Keratinocyte (primary cell): ENCODE measurements at places on chromosomes 4 and X. TPM values are rescaled to one million over a fixed set of nuclear protein-coding genes. Genes with fewer than 3 reads are reported as not detected.

DNA sequence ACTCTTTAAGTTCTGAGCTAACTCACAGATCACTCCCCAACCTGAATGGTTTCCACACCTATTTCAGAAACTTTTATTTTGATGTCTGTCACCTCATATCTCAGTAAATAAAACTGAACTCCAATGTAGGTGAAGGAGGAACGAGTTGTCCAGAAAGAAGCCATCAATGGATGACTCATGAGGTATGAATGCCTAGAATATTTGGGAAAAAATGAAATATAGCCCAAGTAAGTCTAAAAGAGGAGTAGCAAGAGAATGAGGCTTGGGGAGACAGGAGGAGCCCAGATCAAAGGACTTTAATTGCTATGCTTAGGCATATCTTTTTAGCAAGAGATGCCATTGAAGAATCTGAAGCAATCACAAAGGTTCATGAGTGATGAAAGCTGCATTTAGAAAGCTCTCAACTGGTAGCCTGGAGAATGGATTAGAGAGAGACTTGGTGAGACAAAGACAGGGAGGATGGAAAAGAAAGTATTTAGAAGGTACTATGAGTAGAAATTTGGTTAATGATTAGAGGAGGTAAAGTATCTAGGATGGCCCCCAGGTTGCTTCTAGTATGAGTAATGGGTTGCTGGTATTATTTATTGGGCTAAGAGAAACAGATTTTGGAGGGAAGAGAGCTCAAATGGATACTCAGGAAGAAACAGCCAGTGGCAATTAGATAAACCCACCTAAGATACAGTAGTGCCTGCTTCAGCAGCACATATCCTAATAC, 39.4 kb downstream of the NOCT start:
- DNase-seq: no peak

DNA sequence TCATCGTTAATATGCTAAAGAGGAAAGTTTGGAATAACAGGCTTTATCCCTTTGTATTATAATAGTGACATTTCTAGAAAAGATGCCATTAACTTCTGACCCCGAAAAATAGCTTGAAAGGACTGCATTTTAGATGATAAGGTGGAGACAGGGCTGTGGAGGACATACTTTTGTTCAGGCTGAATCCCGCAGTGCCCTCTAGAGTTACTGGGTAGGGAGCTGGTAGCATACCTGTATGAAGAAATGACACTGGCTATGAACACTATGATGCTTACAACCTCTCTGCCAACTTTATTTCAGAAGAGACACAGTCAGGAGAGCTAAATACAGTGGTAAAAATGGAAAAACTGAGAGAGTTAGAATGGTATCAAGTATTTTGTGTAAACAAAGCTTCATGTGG, 8.1 kb downstream of the IL1RAPL1 start:
- DNase-seq: no peak

GRCh38 chrX:133868682-133869081, 116.7 kb downstream of the GPC3 start:
- no peak for DNase-seq

GRCh38 chrX:155967653-155968325, 29.7 kb upstream of the IL9R start:
- DNase-seq: no peak

DNA sequence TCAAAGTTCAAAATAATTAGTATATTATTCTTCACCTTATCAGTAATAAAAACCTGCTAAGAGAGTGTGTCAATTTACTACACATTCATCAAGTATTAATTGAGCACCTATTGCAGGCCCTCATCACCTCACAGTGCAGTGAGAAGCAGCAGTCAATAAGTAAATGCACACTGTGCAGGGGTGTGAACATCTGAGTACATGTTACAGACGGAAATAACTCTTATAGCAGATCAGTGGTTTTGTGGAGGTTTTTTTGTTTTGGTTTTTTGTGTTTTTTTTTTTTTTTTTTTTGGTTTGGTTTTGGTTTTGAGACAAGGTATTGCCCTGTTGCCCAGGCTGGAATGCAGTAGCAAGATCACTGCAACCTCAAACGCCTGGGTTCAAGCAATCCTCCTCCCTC, 20.3 kb downstream of the KLF3 start:
- no peak for DNase-seq

DNA sequence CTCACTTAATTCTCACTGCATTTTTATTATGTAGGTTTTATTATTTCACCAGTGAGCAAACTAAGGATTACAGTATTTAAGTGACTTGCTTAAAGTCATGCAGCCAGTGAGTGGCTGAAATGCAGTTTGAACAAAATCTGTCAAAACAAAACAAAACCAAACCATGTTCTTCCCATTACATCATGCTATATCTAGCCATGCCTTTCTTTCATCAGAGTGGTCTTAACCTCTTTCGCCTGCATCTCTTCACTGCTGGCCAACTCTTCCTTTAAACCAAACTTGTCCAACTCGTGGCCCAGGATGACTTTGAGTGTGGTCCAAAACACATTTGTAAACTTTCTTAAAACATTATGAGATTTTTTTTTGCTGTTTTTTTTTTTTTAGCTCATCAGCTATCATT, 223.2 kb downstream of the PCDH7 start:
- DNase-seq: no peak

DNA sequence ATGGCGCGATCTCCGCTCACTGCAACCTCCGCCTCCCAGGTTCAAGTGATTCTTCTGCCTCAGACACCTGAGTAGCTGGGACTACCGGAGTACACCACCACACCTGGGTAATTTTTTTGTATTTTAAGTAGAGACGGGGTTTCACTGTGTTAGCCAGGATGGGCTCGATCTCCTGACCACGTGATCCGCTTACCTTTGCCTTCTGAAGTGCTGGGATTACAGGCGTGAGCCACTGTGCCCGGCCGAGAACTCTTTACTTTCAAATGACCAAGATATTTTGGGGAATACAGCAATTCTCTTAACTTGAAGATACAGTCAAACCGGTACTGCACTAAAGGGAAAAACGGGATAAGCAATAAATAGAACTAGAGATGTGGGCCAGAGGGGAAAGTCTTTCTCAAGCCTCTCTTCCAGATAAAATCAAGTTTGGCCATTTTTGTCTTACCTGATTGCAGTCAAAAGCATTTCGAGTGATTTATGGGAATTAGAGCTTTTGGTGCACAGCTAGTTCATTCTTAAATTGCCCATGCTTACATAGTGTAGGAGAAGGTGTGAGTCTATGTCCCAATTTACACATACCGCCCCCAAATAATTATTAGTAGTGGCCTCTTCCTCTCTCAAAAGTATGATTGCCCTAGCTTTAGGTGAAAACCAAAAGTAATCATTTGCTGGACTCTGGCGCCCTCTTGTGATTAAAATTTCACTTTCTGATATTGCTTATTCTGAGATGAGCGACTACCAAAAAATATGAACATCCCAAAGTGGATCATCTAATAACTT, 53.2 kb upstream of the ABCG2 start:
- no peak for DNase-seq

- no peak for DNase-seq
These were observed 109.5 kb downstream of the CPZ start for GRCh38 chr4:8702020-8702495.

GRCh38 chr4:11334887-11335286, 93.8 kb downstream of the HS3ST1 start:
- DNase-seq: no peak

Gene NUP62CL
- polyA plus RNA-seq: 1.2 to 2.6 TPM (median 1.6 TPM) in 3 replicates

Gene MAOB
- 0.10 to 0.54 TPM (median 0.24 TPM) in 3 replicates for polyA plus RNA-seq
